A549 treated with GW870086 at 1 μM for 4 hours (cell line): ENCODE measurements at places on chromosomes 12 and 14. TPM values are rescaled to one million over a fixed set of nuclear protein-coding genes. Genes with fewer than 3 reads are reported as not detected.

Gene SERPINA9
- not detected in 5 replicates for total RNA-seq

Gene GLS2
- total RNA-seq: 0.08 to 0.37 TPM (median 0.31 TPM) in 4 of 5 replicates, not detected in the other

Gene PTPN6
- total RNA-seq: 8.6 to 14.0 TPM (median 11.0 TPM) in 5 replicates

Gene DHH
- total RNA-seq: 0.03 TPM in 1 of 5 replicates, not detected in the others

Gene SIRT4
- total RNA-seq: 0.48 to 1.7 TPM (median 0.76 TPM) in 5 replicates

Gene OLR1
- 0.72 to 1.8 TPM (median 1.2 TPM) in 5 replicates for total RNA-seq

Gene LRRK2
- total RNA-seq: 1.5 to 2.0 TPM (median 1.8 TPM) in 5 replicates

Gene PRKAB1
- total RNA-seq: 34.1 to 38.3 TPM (median 34.7 TPM) in 5 replicates

Gene PZP
- total RNA-seq: not detected in 5 replicates

Gene KCNMB4
- total RNA-seq: 0.11 to 0.51 TPM (median 0.25 TPM) in 5 replicates

Gene CACNB3
- 30.6 to 48.3 TPM (median 34.2 TPM) in 5 replicates for total RNA-seq

Gene AGAP2
- total RNA-seq: 0.03 to 0.16 TPM (median 0.14 TPM) in 4 of 5 replicates, not detected in the other

Gene BBOF1
- total RNA-seq: 2.7 to 4.7 TPM (median 3.6 TPM) in 5 replicates

Gene MANSC1
- 3.5 to 5.3 TPM (median 4.2 TPM) in 5 replicates for total RNA-seq

Gene C12orf54
- not detected in 5 replicates for total RNA-seq

Gene KRT71
- not detected in 5 replicates for total RNA-seq

Gene RNASE9
- not detected in 5 replicates for total RNA-seq

Gene NEDD1
- total RNA-seq: 14.4 to 21.2 TPM (median 18.5 TPM) in 5 replicates

Gene MYF5
- total RNA-seq: not detected in 5 replicates

Gene MYH6
- 0.02 to 0.03 TPM in 2 of 5 replicates, not detected in the others for total RNA-seq

Gene COL2A1
- total RNA-seq: 0.02 to 0.08 TPM (median 0.06 TPM) in 4 of 5 replicates, not detected in the other

Gene GALNT8
- not detected in 5 replicates for total RNA-seq

Gene HOXC10
- total RNA-seq: 2.1 to 4.3 TPM (median 2.5 TPM) in 5 replicates

Gene COX8C
- total RNA-seq: not detected in 5 replicates

Gene ERP27
- total RNA-seq: not detected in 5 replicates

Gene AQP5
- total RNA-seq: not detected in 5 replicates

Gene OR5AU1
- total RNA-seq: not detected in 5 replicates

Gene C12orf50
- total RNA-seq: 0.14 TPM in 1 of 5 replicates, not detected in the others

Gene PAPLN
- total RNA-seq: 4.3 to 6.5 TPM (median 5.4 TPM) in 5 replicates

Gene CLEC9A
- total RNA-seq: not detected in 5 replicates

Gene SPIC
- total RNA-seq: not detected in 5 replicates

Gene HHIPL1
- 0.16 to 0.38 TPM (median 0.20 TPM) in 5 replicates for total RNA-seq

Gene LALBA
- total RNA-seq: not detected in 5 replicates

Gene DPPA3
- total RNA-seq: not detected in 5 replicates

Gene TAS2R30
- not detected in 5 replicates for total RNA-seq

Gene RGS6
- total RNA-seq: not detected in 5 replicates

Gene KLRD1
- total RNA-seq: not detected in 5 replicates

Gene KCNJ8
- 0.15 to 0.44 TPM (median 0.31 TPM) in 5 replicates for total RNA-seq

Gene P2RX7
- not detected in 5 replicates for total RNA-seq

Gene PTPRR
- total RNA-seq: 0.21 to 0.43 TPM (median 0.32 TPM) in 4 of 5 replicates, not detected in the other

Gene MYO1A
- total RNA-seq: 0.14 to 0.71 TPM (median 0.33 TPM) in 5 replicates

Gene PLA2G1B
- total RNA-seq: not detected in 5 replicates

Gene C12orf56
- total RNA-seq: 0.03 to 0.24 TPM (median 0.03 TPM) in 3 of 5 replicates, not detected in the others

Gene ENDOU
- not detected in 5 replicates for total RNA-seq

Gene HPD
- 1.6 to 2.2 TPM (median 2.0 TPM) in 5 replicates for total RNA-seq

Gene OTX2
- not detected in 5 replicates for total RNA-seq

Gene TSPAN9
- total RNA-seq: 49.2 to 69.9 TPM (median 61.4 TPM) in 5 replicates

Gene TNS2
- total RNA-seq: 31.3 to 48.7 TPM (median 41.7 TPM) in 5 replicates

Gene SLC39A5
- total RNA-seq: 0.34 TPM in 1 of 5 replicates, not detected in the others

Gene SELPLG
- total RNA-seq: 0.63 to 1.1 TPM (median 1.1 TPM) in 5 replicates

Gene SIX1
- total RNA-seq: 6.2 to 8.7 TPM (median 8.0 TPM) in 5 replicates

Gene AJUBA
- total RNA-seq: 29.2 to 36.9 TPM (median 32.6 TPM) in 5 replicates

Gene STYK1
- 0.15 to 0.61 TPM (median 0.30 TPM) in 5 replicates for total RNA-seq

Gene PCED1B
- total RNA-seq: 21.5 to 24.1 TPM (median 23.5 TPM) in 5 replicates
